Fibroblast of the aortic adventitia (primary cell): ENCODE measurements at places on chromosomes 16 and 17. TPM values are rescaled to one million over a fixed set of nuclear protein-coding genes. Genes with fewer than 3 reads are reported as not detected.

The ACSM5 gene
- not detected in 2 replicates for total RNA-seq

The FBXO39 gene
- total RNA-seq, result 0.09 and 0.57 TPM in 2 replicates

The KRT28 gene
- not detected in 2 replicates for total RNA-seq

The ATP2C2 gene
- not detected in 2 replicates for total RNA-seq

The YBX2 gene
- total RNA-seq, result not detected in 2 replicates

The KRTAP9-4 gene
- not detected in 2 replicates for total RNA-seq

The GCGR gene
- not detected in 2 replicates for total RNA-seq

The ASPA gene
- 1.9 and 9.7 TPM in 2 replicates for total RNA-seq

The SLFN12 gene
- 24.0 and 58.1 TPM in 2 replicates for total RNA-seq

The VPS35 gene
- 154 and 347 TPM in 2 replicates for total RNA-seq

The SLC16A3 gene
- 13.0 and 44.6 TPM in 2 replicates for total RNA-seq

The NAGS gene
- total RNA-seq, result 0.16 and 2.5 TPM in 2 replicates

The TBC1D3G gene
- total RNA-seq, result not detected in 2 replicates

The TMEM220 gene
- total RNA-seq, result 4.1 and 6.2 TPM in 2 replicates

The CRHR1 gene
- not detected in 2 replicates for total RNA-seq
